Hepatocyte (in vitro differentiated cells): ENCODE measurements at places on chromosomes 2 and 18.

GRCh38 chr2:84676295-84676694, 160.0 kb downstream of the DNAH6 start:
- DNase-seq = no peak
- H3K4me3 ChIP-seq = no peak overlapping the region
- no peaks in the 10 kb centered on the region for H3K27me3 ChIP-seq
- H3K36me3 ChIP-seq = no peaks in the 10 kb centered on the region
- H3K4me1 ChIP-seq = no peaks in the 10 kb centered on the region
- no peak overlapping the region for H3K27ac ChIP-seq

DNA sequence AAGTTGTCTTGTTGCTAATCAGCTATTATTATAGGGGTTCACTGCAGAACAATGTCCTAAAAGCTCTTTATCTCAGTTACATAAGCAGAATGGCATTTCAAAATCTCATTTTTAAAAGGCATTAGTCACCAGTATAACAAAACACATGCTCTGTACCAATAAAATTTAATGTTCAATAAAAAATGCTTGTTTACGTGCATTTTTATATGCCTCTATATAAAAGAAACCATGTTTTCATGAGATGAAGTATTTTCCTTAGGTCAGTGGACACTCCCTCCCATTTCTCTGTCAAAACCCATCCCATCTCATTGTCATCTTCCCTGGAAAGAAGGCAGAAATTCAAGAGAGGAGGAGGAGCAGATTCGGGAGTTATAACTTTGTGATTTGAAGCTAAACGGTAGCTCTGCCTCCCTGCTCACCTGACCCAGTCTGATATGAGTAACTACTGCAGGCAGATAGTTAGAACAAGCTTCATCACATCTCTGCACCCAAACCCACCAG, 231.9 kb upstream of the SIX2 start:
- no peak overlapping the region for H3K27ac ChIP-seq
- peaks cover 10% of the 10 kb centered on the region for H3K4me1 ChIP-seq
- H3K27me3 ChIP-seq = no peaks in the 10 kb centered on the region

DNA sequence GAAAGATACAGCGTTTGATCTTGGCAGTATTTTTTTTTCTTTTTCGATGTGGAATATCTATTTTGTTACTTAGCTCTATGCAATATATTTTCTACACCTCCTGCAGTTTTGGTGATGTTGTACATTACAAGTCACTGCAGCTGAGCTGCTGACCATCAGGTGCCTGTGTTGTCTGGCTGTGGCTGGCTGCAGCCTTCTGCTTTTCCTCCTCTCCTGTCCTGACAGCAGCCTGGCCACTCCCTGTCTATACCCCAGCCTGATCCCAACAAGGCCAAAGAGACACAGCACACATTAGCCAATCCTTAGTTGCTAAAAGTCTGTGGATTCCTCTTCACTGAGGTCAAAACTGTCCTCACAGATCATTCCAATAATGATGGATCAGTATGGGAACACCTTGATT, 222.3 kb downstream of the MYT1L start:
- no peak for DNase-seq
- H3K4me3 ChIP-seq = no peak overlapping the region
- H3K27ac ChIP-seq = no peak overlapping the region
- H3K36me3 ChIP-seq = no peaks in the 10 kb centered on the region

DNA sequence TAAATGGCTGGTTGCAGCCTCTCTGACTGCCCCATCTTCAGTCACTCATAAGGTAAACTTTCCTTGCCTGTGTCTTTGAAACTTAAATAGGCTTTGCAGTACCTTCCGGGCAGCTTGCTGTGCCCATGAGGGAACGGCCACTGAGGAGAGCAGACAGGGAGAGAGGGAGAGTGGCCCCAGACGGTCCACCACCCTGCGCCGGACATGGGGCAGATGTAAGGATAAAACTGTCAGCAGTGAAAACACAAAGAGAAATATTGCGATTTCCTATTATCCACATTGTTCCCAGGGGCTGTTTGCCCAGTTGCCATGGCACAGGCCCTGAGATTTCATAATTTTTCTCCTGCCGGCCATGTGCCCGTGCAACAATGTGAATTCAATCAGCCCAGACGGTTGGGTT, 265.9 kb upstream of the SALL3 start:
- H3K4me3 ChIP-seq = no peak overlapping the region
- H3K36me3 ChIP-seq = no peaks in the 10 kb centered on the region
- H3K27me3 ChIP-seq = no peaks in the 10 kb centered on the region

DNA sequence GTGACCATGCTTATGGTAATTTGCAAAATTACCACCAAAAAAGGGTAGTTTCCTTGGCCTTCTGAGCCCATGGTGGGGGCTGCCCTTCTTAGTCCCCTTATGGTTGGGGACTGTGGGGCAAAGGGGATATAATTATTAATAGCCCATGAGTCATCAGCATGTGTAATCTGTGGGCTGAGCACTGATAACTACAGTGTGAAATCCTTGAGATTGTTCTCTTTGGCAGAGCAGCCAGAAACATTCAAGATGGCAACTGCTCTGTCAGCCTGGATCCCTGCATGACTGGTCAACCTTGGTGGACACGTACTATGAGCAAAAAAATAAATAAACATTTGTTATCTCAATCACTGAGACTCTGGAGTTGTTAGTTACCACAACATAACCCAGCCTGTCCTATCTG, 61.3 kb downstream of the MGAT4A start:
- no peaks in the 10 kb centered on the region for H3K36me3 ChIP-seq
- H3K4me3 ChIP-seq = no peak overlapping the region
- no peak for DNase-seq
- H3K4me1 ChIP-seq = no peaks in the 10 kb centered on the region

DNA sequence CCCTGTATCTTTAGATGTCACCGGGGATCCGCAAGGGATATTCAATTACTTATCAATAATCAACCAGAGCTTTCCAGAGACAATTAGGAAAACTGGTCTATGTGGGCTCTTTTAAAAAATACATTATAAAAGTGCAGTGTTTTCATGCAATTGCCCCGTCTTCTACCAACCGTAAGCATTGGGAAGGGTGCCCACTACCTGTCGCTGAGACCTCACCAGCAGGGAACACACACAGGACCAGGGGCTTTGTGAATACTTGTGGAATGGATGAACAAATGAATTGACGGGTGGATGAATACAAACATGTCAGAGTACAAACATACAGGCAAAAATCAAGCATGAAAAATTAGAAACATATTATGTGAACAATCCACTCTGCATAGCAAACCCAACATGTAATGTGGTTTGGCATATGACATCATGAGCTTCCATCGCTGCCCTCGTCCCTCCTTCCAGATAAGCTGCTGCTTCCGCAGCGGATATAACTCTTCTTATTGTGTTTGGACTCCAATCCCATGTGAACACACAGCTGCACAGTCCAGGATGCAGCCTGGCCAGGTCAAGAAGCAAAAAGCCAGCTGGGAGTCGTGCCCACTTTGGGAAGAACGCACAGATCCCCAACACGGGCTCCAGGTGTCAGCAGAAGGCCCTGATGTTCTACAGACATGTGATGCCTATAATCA, 5.3 kb downstream of the FHL2 start:
- DNase-seq = no peak
- H3K4me1 ChIP-seq = no peaks in the 10 kb centered on the region
- no peaks in the 10 kb centered on the region for H3K36me3 ChIP-seq
- H3K27me3 ChIP-seq = no peaks in the 10 kb centered on the region

- no peak overlapping the region for H3K4me3 ChIP-seq
- no peaks in the 10 kb centered on the region for H3K36me3 ChIP-seq
- H3K27me3 ChIP-seq = no peaks in the 10 kb centered on the region
- no peak for DNase-seq
- no peak overlapping the region for H3K27ac ChIP-seq
- H3K4me1 ChIP-seq = peaks cover 3% of the 10 kb centered on the region
Measured at GRCh38 chr2:68223419-68223818, 28.9 kb downstream of the PPP3R1 start.

DNA sequence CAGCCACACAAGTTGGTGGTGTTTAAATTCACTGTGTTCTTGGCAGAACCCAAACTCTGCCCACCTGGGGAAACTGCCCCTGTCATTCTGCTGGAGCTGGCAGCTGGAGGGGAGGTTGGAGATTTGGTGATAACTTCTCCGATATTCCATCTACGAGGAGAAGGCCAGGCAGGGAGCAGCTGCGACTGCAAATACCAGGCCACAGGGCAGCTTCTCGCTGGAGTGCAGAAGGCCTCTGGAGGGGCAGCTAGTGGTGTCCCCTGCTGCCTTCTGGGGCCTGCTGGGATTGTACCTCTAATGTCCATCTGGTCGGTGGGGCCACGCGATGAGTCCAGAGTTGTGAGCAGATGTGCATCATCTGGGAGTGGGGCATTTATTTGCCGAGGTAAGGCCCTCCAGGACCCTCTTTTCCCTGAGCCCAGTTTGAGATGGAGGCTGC, 98.9 kb downstream of the ACKR3 start:
- no peaks in the 10 kb centered on the region for H3K27me3 ChIP-seq
- H3K4me1 ChIP-seq = peaks cover 3% of the 10 kb centered on the region
- H3K36me3 ChIP-seq = no peaks in the 10 kb centered on the region
- DNase-seq = no peak
- no peak overlapping the region for H3K4me3 ChIP-seq

GRCh38 chr18:55064760-55065159, 105.5 kb upstream of the CCDC68 start:
- no peak for DNase-seq
- no peak overlapping the region for H3K4me3 ChIP-seq
- no peaks in the 10 kb centered on the region for H3K4me1 ChIP-seq
- H3K27me3 ChIP-seq = no peaks in the 10 kb centered on the region
- no peak overlapping the region for H3K27ac ChIP-seq

- no peak for DNase-seq
- H3K4me1 ChIP-seq = no peaks in the 10 kb centered on the region
Measured at GRCh38 chr2:229731363-229731762, 17.0 kb upstream of the DNER start.

- no peaks in the 10 kb centered on the region for H3K27me3 ChIP-seq
- H3K4me3 ChIP-seq = no peak overlapping the region
- H3K4me1 ChIP-seq = peaks cover 32% of the 10 kb centered on the region
- H3K27ac ChIP-seq = peak overlapping the region; percentile 32
- no peak for DNase-seq
- no peaks in the 10 kb centered on the region for H3K36me3 ChIP-seq
Measured at GRCh38 chr2:196262606-196263005, 91.2 kb upstream of the STK17B start.

DNA sequence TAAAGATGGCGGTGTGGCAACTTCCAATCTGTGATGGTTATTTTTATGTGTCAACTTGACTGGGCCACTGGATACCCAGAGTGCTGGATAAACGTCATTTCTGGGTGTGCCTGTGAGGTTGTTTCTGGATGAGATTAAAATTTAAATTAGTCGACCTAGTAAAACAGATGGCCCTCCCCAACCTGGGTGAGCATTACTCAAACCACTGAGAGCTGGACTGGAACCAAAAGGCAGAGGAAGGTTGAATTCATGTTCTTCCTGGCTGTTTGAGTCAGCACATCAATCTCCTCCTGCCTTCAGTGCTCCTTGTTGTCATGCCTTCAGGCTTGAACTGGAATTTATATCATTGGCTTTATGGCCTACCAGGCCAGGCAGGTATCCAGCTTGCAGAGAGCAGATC, 190.8 kb upstream of the RGPD4 start:
- no peaks in the 10 kb centered on the region for H3K36me3 ChIP-seq
- no peak overlapping the region for H3K27ac ChIP-seq
- H3K4me3 ChIP-seq = no peak overlapping the region
- no peaks in the 10 kb centered on the region for H3K27me3 ChIP-seq
- no peaks in the 10 kb centered on the region for H3K4me1 ChIP-seq

DNA sequence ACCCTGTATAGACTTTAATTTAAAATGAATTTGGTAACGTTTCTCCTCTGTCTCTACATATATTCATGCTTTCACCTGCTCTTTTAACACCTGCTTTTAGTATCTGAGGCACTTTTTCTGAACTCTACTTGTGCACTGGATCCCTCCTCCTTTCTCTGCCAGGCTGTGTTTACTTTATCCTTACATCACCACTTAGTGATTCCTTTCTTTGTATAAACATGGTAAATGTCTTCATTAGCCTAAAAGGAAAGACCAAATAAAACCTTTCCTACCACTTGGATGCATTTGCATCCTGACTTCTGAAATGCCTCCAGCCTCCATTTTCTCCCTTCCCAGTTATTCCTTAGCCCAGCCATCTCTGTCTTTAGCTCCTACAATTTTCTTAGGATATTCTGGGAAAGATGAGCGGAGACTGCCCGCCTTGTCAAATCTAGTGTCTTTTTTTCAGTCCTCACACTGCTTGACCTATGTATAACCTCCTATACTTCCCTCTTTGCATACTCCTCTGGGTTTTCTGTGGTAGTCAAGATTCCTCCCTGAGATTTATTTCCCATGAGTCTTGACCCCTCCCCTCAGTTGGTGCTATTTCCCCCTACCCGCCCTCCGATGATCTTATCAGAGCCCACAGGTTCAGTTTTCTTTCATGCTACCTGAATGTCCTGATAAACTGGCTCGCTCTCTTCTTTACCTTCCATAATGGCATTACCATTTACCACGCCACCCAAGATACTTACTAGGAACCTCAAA, 44.8 kb downstream of the REL start:
- peak; percentile 26 for DNase-seq
- no peaks in the 10 kb centered on the region for H3K4me1 ChIP-seq
- H3K4me3 ChIP-seq = no peak overlapping the region
- no peaks in the 10 kb centered on the region for H3K27me3 ChIP-seq
- no peaks in the 10 kb centered on the region for H3K36me3 ChIP-seq
- H3K27ac ChIP-seq = peak overlapping the region; percentile 2

DNA sequence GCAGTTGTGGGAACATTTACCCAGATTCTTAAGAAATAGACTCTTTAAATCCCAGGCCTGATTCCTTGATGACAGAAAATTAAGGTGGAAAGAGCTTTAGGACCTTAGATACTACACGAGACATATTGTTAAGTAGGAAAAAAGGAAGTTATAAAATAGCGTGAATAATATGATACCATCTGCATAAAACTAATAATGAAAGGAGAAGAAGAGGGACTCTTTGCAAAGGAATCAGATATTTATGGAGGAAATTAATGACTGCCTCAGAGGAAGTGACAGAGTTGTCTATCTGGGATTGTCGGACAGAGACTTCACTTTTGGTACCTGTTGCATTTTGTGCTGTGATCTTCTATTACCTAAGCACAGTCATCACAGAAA, 20.8 kb downstream of the APCDD1 start:
- DNase-seq = no peak
- H3K4me1 ChIP-seq = peaks cover 17% of the 10 kb centered on the region
- H3K36me3 ChIP-seq = no peaks in the 10 kb centered on the region
- no peak overlapping the region for H3K4me3 ChIP-seq
- H3K27me3 ChIP-seq = no peaks in the 10 kb centered on the region

DNA sequence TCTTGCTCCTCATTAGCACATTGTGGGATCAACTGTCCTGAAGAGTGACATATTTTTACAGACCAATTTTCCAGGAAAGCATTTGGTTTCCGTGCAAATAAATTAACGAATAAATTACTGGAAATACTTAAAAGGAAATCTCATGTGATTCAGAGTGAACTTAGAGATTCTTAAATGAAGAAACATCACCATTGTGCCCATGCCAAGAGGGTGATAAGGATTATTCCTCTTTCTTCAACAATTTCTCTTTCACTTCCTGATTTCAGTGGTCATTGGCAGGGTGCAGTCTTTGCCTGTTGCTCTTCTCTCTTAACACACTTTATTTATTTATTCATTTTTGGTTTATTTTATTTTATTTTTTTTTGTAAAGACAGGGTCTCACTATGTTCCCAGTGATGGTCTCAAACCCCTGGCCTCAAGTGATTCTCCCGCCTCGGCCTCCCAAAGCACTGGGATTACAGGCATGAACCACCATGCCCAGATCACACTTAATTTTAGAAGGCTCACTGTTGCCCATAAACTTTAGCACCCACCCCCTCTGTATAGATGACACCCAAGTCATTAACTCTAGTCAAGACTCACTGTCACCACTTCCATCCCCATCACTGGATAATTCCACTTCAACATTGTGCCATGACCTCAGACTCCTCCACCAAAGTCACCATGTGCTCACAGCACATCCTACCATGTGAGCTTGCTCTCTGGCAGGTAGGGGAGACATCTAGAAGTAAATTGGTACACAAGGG, 92.6 kb upstream of the CERS6 start:
- H3K36me3 ChIP-seq = no peaks in the 10 kb centered on the region
- no peaks in the 10 kb centered on the region for H3K27me3 ChIP-seq
- H3K4me3 ChIP-seq = no peak overlapping the region
- H3K27ac ChIP-seq = no peak overlapping the region
